ENCODE measurements at places on chromosomes 2 and 18. TPM values are rescaled to one million over a fixed set of nuclear protein-coding genes. Genes with fewer than 3 reads are reported as not detected.

GPD2 gene
- 27.3 TPM for total RNA-seq

DNA sequence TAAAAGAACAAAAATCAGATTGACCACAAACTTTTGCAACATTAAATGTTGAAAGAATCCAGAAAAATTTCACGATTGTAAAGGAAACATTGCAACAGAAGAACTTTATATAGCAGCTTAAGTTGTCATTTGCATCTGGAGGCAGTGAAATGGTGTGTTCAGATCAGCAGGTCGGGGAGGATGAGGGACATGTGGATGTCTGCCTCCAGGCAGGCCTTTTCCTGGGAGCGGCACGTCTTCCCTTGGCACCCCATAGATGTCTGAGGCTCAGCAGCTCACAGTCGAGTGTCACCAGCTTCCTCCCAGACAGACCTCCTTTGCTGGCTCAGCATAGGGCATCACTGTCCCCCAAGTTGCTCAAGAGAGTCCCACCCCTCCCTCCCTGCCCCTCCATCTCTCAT is 44.3 kb upstream of the ASB1 start:
- no peaks in the 10 kb centered on the region for H3K36me3 ChIP-seq
- H3K27me3 ChIP-seq: no peaks in the 10 kb centered on the region
- H3K4me1 ChIP-seq: peaks cover 9% of the 10 kb centered on the region

KCNG2 gene
- not detected for total RNA-seq

CYS1 gene
- not detected for total RNA-seq

DNA sequence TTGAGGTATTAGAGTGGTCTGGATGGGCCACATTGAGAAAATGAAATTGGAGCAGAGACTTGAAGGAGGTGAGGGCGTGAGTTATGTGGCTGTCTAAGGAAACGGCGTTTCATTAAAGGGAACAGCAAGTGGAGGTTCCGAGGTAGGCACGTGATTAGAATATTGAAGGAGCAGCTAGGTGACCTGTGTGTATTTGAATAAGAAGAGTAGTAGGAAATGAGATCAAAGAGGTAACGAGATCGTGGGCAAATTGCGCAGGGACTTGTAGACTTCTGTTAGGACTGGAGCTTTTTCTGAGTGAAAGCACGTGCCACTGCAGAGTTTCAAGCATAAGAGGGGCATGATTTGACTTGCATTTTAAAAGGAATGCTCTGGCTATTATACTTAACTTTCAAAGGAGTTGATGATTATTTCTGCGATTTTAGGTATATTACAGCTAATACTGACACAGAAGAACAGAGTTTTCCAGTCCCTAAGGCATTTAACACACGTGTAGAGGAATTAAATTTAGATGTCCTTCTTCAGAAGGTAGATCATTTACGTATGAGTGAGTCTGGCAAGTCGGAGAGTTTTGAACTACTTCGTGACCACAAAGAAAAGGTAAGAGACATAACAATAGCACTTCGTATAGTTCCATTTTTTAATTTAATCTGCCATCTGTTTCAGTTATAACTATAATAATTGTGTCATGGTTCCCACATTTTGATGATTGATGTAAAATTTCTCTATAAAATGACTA is 48.7 kb downstream of the RMDN2 start:
- H3K27ac ChIP-seq: no peak overlapping the region
- H3K4me1 ChIP-seq: no peaks in the 10 kb centered on the region
- H3K4me3 ChIP-seq: no peak overlapping the region
- H3K36me3 ChIP-seq: peaks cover 2% of the 10 kb centered on the region
- no peak for DNase-seq

IL1R2 gene
- total RNA-seq: 36.2 TPM

CLEC4F gene
- not detected for total RNA-seq

DNA sequence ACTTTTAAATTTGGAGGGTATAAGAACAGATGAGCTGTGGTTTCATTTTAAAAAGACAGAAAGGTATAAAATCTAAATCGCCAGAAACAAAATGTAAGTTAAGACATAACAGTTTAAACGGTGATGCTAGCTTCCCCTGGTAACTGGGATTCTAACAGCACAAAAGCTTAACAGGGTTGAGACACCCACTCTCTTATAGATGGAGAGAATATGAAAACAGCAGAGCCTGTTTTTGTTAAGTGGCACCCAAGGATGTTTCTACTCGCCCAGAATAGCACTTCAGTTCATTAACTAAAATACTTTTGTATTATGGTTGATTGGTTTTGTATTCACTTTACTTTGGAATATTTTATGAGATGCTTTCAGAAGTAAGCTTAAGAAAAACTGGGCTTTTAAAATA is 151.9 kb upstream of the RND3 start:
- peaks cover under 1% of the 10 kb centered on the region for H3K27me3 ChIP-seq
- DNase-seq: no peak
- H3K4me1 ChIP-seq: peaks cover 1% of the 10 kb centered on the region
- H3K36me3 ChIP-seq: no peaks in the 10 kb centered on the region
